T-helper 17 cell (primary cell): ENCODE measurements at places on chromosomes 3 and 15.

GRCh38 chr3:127374086-127375010 lies 86.5 kb upstream of the PRR20G start:
- DNase-seq, result no peak

- DNase-seq, result no peak
Observed at GRCh38 chr3:23659274-23659673, 146.5 kb upstream of the UBE2E1 start.

- no peak for DNase-seq
Observed at GRCh38 chr15:41396111-41396510, 6.2 kb downstream of the NDUFAF1 start.

DNA sequence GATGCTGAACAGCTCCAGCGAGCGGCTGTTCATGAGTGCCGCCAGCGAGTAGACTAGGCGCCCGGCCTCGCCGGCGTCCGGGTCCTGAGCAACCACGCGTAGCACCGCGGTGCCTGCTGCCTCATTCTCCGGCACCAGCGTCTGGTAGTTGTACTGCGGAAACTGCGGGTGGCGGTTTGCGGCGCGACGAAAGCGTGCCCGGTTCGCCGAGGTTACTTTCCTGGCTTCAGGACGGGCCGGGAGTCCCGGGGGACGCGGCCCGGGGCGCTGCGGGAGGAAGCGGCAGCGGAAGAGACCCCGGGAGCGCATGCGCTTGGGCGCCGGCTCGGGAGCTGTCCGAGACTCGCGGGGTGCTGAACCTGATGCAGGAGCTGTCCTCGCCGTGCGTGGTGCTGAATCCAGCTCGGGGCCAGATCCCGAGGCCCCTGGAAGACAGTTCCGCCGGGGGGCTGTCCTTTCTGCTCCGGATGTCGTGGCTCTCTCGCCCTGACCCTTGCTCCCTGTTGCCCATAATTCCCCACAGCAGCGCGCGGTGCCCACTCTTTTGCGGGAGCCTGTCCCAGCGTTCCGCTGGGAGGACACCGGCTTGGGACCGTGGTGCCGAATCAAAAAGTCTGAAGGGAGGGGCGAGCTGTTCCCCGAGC lies 1.1 kb downstream of the CELSR3 start:
- DNase-seq, result peak; percentile 65

GRCh38 chr15:99212406-99212805 lies 37.0 kb downstream of the TTC23 start:
- no peak for DNase-seq
